ENCODE measurements at places on chromosomes 1 and 21.

DNA sequence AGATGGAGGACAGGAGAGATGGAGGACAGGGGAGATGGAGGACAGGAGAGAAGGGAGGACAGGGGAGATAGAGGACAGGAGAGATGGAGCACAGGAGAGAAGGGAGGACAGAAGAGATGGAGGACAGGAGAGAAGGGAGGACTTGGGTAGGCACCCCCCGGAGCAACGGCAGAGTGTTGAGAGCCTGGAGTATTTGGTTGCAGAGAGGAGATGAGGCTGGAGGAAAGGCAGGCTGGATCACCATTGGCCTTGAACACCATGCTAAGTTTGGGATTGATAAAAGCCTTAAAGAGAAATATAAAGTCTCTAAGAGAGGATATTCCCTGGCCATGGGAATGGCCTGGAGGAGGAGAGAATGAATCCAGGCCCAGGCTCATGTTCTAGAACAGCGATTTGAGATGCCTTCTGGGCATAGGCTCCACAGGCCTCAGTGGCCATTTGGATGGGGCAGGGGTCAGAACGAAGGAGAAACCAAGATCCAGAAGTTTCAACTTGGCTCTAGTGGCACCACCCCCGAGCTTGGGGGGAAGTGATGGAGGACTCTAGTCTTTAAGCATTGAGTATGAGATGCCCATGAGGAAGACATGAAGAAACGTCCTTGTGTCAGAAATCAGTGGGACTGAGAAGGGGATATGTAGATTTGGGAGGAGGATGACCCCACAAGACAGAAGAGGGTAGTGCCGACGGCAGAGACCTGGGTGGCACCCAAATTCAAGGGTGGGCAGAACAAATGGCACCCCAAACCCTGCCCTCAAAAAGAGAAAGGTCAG, 47.9 kb upstream of the EDN2 start:
- no peak for DNase-seq

GRCh38 chr1:8671306-8671917, 146.0 kb downstream of the RERE start:
- no peak for DNase-seq

GRCh38 chr1:17119773-17120480, 676 bp upstream of the PADI2 start:
- no peak for DNase-seq

DNA sequence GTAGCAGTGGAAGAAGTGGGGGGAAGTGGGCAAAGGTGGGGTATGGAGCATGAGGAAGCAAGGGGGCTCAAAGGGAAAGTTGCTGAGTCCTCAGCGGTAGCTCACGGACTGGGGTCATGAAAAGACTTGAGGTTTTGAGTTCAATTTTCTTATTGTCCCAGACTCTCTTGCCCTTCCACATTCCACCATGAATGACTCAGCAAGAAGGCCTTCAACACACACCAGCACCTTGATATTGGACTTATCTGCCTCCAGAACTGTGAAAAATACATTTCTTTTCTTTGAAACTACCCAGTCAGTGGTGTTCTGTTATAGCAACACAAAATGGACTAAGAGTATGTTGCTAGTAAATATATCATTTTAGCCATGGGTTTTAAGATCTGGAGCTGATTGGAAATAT, 17.3 kb upstream of the RHBDL2 start:
- no peak for DNase-seq

All from activated CD4-positive, alpha-beta T cell treated with anti-CD3 and anti-CD28 coated beads, Interleukin-2, amount 50 U/mL, for 4 hours (primary cell).